ENCODE measurements at places on chromosomes 2 and 18. TPM values are rescaled to one million over a fixed set of nuclear protein-coding genes. Genes with fewer than 3 reads are reported as not detected.

The SIX3 gene
- 0.49 TPM for total RNA-seq

The SULT1C2 gene
- 0.98 TPM for total RNA-seq

The GNLY gene
- total RNA-seq, result not detected

The DLX1 gene
- total RNA-seq, result 20.2 TPM

The VWA3B gene
- total RNA-seq, result 0.98 TPM

The EGR4 gene
- total RNA-seq, result not detected

The TXNDC2 gene
- under 0.01 TPM for total RNA-seq

The MXD1 gene
- 10.6 TPM for total RNA-seq

The ARID5A gene
- 2.2 TPM for total RNA-seq

The FANCL gene
- total RNA-seq, result 42.0 TPM

The FAM161A gene
- 18.2 TPM for total RNA-seq

The CCDC68 gene
- 1.2 TPM for total RNA-seq

The BIRC6 gene
- total RNA-seq, result 193 TPM

The AP1S3 gene
- 3.2 TPM for total RNA-seq

The GALNT13 gene
- total RNA-seq, result 22.1 TPM

The MSH2 gene
- 68.1 TPM for total RNA-seq

The EPAS1 gene
- 13.5 TPM for total RNA-seq

The DYNAP gene
- total RNA-seq, result not detected

The APOB gene
- 0.25 TPM for total RNA-seq

The KCNE4 gene
- 2.5 TPM for total RNA-seq

The AQP12A gene
- not detected for total RNA-seq

The FKBP1B gene
- total RNA-seq, result 76.5 TPM

The ZNF521 gene
- total RNA-seq, result 12.5 TPM

The ANKRD62 gene
- total RNA-seq, result not detected

The FEV gene
- total RNA-seq, result not detected

The SCYGR4 gene
- total RNA-seq, result not detected

The GAREM2 gene
- 10.6 TPM for total RNA-seq

The DIPK1C gene
- 5.2 TPM for total RNA-seq

The CHST10 gene
- total RNA-seq, result 75.5 TPM

The SMYD1 gene
- total RNA-seq, result not detected

The SERPINB12 gene
- not detected for total RNA-seq

The PMAIP1 gene
- total RNA-seq, result 0.98 TPM

The ONECUT2 gene
- 1.2 TPM for total RNA-seq

The TUBA3E gene
- total RNA-seq, result not detected

The ERMN gene
- under 0.01 TPM for total RNA-seq

The MOGAT1 gene
- not detected for total RNA-seq

The HES6 gene
- 87.8 TPM for total RNA-seq

The MC4R gene
- total RNA-seq, result 1.2 TPM

The DPYSL5 gene
- 151 TPM for total RNA-seq

The MYL12A gene
- total RNA-seq, result 34.2 TPM

The NOSTRIN gene
- 7.1 TPM for total RNA-seq

The ARHGAP25 gene
- 2.0 TPM for total RNA-seq

The CSRNP3 gene
- total RNA-seq, result 184 TPM

The CYP1B1 gene
- 9.3 TPM for total RNA-seq

The SERPINB3 gene
- not detected for total RNA-seq

The CYTIP gene
- 2.0 TPM for total RNA-seq

The UBE2F gene
- total RNA-seq, result 23.6 TPM

All from temporal lobe (tissue), 4 donors.